ENCODE measurements at places on chromosomes 3 and 15. TPM values are rescaled to one million over a fixed set of nuclear protein-coding genes. Genes with fewer than 3 reads are reported as not detected.

Gene BTLA
- 1.5 TPM for total RNA-seq

DNA sequence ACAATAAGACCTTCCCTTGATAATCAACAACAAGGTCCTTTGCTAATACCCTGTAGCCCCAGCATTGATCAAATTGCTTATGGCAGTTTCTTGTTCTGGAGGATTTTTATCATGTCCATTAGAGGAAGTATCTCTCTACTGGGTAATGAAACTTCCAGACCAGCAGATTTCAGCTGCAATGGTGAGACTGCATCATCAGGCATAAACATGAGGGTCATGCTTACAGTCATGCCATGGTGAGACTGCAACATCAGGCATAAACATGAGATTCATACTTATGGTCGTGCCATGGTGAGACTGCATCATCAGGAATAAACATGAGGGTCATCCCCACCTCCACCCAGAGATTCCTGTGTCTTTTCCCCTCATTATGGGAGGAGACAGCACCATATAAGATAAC, 129.0 kb upstream of the LIPC start:
- H3K27me3 ChIP-seq, result no peaks in the 10 kb centered on the region
- H3K27ac ChIP-seq, result no peak overlapping the region
- no peak for DNase-seq
- no peaks in the 10 kb centered on the region for H3K36me3 ChIP-seq
- no peak overlapping the region for H3K4me3 ChIP-seq

- H3K4me3 ChIP-seq, result no peak overlapping the region
- no peaks in the 10 kb centered on the region for H3K27me3 ChIP-seq
- H3K27ac ChIP-seq, result peak overlapping the region; percentile 50
- H3K4me1 ChIP-seq, result peaks cover 4% of the 10 kb centered on the region
- peak; percentile 30 for DNase-seq
Measured at GRCh38 chr3:11434017-11434526, 161.9 kb downstream of the ATG7 start.

DNA sequence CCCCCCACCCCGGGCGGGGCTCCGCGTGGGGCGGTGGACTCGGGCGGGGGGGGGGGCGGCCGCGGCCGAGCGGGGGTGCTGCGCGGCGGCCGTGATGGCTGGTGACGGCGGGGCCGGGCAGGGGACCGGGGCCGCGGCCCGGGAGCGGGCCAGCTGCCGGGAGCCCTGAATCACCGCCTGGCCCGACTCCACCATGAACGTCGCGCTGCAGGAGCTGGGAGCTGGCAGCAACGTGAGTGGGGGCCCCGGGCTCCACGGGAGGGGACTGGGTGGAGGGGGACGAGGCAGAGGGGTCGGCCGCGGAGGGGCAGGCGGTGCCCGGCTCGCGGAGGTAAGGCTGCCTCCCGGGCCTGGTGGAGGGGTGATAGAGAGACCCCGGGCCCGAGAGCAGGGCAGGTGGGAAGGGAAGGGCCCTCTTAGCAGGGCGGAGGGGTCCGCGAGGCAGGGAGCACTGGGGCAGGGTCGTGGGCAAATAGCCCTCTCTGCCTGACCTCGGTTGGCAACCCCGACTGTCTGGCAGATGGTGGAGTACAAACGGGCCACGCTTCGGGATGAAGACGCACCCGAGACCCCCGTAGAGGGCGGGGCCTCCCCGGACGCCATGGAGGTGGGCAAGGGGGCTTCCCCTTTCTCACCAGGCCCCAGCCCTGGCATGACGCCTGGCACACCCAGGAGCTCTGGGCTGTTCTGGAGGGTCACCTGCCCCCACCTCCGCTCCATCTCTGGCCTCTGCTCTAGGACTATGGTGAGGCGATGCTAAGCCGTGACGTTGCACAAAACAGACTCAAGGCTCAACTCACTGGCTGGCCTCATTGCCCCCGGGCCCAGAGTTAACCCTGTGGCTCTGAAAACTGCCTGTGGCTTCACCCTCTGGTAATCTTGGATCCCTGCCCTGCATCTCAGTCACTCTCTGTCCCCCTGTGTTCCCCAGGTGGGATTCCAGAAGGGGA, at the start of gene ECE2:
Gene ECE2, plus strand, starts transcription at position 62 of the 950 bp plus-strand sequence. Its CDS starts 132 bp downstream, at position 194.
- no peaks in the 10 kb centered on the region for H3K27me3 ChIP-seq
- peak within 1 kb of the TSS; percentile 24 for H3K4me3 ChIP-seq
- H3K4me1 ChIP-seq, result no peaks in the 10 kb centered on the region
- H3K27ac ChIP-seq, result no peak within 1 kb of the TSS
- H3K36me3 ChIP-seq, result no peaks in the 10 kb centered on the region

Gene IL5RA
- total RNA-seq, result 0.48 TPM

DNA sequence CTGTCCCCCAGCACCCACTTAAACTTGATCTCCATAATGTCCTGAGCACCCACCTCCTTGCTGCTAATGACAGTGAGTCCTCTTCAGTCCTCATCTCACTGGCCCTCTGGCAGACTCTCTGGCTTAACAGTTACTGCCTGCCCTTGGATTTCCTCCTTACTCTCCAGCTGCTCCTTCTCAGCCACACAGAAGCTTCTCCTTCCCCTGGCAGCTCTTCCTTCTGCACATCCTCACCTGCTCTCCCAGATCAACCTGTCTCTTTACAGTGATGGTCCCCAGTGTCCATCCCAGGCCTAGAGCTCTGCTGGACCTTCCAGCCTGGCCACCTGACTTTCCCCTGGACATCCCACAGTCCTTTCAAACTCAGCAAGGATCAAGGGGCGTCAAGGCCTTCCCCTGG, 47.4 kb upstream of the SMAD3 start:
- no peaks in the 10 kb centered on the region for H3K27me3 ChIP-seq
- H3K36me3 ChIP-seq, result no peaks in the 10 kb centered on the region
- H3K4me1 ChIP-seq, result no peaks in the 10 kb centered on the region
- H3K4me3 ChIP-seq, result no peak overlapping the region
- no peak for DNase-seq

DNA sequence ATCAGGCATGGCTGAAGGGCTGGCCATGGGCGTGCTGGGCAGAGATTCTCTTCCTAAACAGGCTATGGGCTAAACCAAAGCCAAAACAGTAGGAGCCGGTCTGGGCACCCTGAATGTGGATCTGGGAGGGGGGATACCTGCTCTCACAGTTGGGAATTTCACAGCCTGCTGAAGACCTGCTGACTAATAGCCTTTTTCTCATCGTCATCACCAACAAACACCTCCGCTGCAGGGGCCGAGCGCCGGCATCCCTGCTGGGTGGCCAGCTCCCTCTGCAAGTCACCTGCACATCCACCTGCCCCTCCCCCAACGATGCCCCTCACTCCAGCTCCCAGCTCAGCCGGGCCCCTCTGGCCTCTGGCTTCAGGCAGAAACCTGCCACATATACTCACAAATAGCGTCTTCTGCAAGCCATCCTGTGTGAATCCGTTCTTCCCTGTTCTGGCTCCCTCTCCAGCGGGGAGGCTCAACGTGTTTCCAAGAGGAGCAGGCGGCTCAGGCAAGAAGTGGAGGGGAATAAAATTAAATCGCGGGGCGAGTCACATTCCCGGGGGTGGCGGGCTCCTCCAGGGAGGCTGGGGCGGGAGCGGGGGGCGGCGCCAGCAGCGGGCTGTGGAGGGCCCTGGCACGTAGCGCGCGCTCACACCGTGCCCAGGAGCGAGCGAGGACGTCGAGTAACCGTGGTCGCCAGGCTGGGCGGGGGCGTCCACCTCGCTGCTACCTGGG, 466 bp downstream of the IQSEC1 start:
- no peak overlapping the region for H3K4me3 ChIP-seq
- no peak overlapping the region for H3K27ac ChIP-seq
- H3K36me3 ChIP-seq, result no peaks in the 10 kb centered on the region
- H3K4me1 ChIP-seq, result no peaks in the 10 kb centered on the region
- H3K27me3 ChIP-seq, result peaks cover 6% of the 10 kb centered on the region

Gene KLHL6
- 2.7 TPM for total RNA-seq

Gene MESP1
- 6.2 TPM for total RNA-seq

Gene GPR27
- 0.32 TPM for total RNA-seq

DNA sequence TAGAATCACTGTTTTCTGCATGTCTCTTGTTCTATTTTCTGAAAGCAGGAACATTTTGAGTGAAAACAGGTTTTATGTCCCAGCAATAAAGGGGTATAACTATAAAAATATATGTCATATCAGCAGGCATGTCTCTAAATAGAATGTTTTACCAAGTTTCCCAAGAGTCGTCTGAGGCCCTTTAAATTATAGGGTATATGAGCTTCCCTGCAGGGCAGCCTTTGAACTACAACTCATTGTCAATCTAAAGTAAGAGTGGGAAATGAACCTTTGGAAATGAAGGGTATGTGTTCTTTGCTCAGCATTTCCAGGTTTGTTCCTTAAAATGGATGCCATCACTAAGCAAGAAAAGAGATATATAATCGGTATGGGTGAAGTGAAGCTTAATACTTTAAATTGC, 138.6 kb downstream of the LSAMP start:
- H3K4me3 ChIP-seq, result no peak overlapping the region
- no peaks in the 10 kb centered on the region for H3K27me3 ChIP-seq
- H3K36me3 ChIP-seq, result no peaks in the 10 kb centered on the region
- no peak for DNase-seq

DNA sequence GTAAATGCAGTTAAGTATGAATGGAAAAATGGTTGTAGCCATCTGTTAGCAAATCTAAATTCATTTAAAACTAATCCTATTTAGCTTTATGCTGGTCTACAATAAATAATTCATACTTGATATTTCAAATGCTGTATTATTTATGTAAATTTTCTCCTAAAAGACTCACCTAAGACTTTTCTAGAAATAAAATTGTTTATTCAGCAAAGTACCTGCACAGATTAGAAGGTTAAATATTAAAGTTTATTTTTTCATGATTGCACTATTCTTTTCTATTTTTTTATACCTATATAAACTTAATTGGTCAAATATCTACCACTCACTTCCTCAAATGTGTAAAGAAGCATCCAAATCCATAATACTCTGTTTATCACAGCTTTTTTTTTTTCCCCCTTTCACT, 45.2 kb downstream of the MBNL1 start:
- H3K36me3 ChIP-seq, result no peaks in the 10 kb centered on the region
- no peaks in the 10 kb centered on the region for H3K4me1 ChIP-seq
- H3K27me3 ChIP-seq, result no peaks in the 10 kb centered on the region
- no peak for DNase-seq

GRCh38 chr15:73555080-73555479, 78.1 kb downstream of the NPTN start:
- no peak overlapping the region for H3K4me3 ChIP-seq
- no peaks in the 10 kb centered on the region for H3K4me1 ChIP-seq
- no peak for DNase-seq
- no peak overlapping the region for H3K27ac ChIP-seq
- H3K27me3 ChIP-seq, result no peaks in the 10 kb centered on the region
- no peaks in the 10 kb centered on the region for H3K36me3 ChIP-seq

- DNase-seq, result no peak
- no peaks in the 10 kb centered on the region for H3K27me3 ChIP-seq
- no peaks in the 10 kb centered on the region for H3K4me1 ChIP-seq
- H3K36me3 ChIP-seq, result no peaks in the 10 kb centered on the region
Measured at GRCh38 chr3:107942951-107943749, 147.7 kb downstream of the CD47 start.

DNA sequence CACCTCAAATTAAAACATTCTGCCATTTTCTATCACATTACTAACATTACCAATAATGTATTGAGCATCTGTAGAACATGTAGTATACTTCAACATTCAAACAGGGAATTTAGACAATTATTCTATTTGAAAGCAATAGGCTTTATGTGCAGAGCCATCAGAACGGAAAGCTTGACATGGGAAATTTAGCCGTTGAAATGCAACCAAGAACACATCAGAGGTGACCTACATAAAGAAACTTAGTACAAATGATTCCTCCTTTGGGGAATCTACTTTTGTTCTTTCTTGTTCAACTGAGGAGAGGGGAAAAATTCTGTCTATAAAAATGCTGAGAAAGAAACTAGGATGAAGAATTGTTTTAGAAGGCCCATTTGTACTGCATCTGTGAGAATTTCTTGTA, 38.6 kb upstream of the RBMS3 start:
- no peak overlapping the region for H3K27ac ChIP-seq
- H3K36me3 ChIP-seq, result no peaks in the 10 kb centered on the region
- no peaks in the 10 kb centered on the region for H3K27me3 ChIP-seq
- H3K4me3 ChIP-seq, result no peak overlapping the region
- H3K4me1 ChIP-seq, result no peaks in the 10 kb centered on the region

Gene PLCH1
- total RNA-seq, result 3.4 TPM

Gene MYLK
- 181 TPM for total RNA-seq

DNA sequence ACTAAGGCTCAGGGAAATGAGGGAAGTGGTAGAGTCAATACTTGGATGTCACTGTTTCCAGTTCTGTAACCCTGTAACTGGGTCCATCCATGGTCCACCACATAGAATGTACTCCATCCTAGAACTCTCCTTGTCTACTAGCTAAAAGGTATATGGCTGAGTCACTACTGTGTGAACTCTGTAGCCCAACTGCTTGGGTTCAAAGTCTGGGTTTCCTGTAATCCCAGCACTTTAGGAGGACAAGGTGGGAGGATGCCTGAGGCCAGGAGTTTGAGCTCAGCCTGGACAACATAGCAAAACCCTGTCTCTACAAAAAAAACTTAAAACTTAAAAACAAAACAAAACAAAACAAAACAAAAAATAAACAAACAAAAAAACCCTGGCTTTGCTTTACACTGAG, 5.3 kb upstream of the DIS3L start:
- no peak overlapping the region for H3K4me3 ChIP-seq
- no peak for DNase-seq
- H3K27ac ChIP-seq, result no peak overlapping the region
- H3K27me3 ChIP-seq, result no peaks in the 10 kb centered on the region
- H3K4me1 ChIP-seq, result no peaks in the 10 kb centered on the region

DNA sequence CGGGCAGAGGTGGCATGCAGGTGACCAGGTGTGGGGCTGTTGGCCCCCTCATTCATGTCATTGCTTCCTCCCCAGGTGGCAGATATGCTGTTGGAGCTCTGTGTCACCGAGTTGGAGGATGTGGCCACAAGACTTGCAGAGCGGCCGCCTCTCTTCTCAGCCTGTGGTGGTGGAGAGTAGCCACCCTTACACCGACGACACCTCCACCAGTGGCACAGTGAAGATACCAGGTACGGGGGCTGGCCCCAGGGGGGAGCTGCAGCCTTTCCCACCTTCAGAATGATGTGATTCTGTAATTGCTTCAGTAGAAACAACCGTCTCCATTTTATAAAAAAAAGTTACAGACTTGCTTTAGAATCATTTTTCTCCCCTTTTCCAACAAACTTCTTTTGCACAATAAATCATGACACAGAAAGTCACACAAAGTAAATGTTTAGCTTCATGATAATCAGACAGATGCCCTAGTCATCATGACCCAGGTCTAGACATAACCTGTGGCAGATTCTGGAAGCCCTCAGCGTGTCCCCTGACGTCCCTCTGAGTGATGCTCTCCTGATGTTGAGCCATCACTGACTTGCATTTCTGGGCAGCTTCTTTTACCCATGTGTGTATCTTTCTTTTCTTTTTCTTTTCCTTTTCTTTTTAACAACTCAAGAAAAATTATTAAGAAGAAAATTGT, 76.0 kb upstream of the FAN1 start:
- H3K36me3 ChIP-seq, result no peaks in the 10 kb centered on the region
- H3K27ac ChIP-seq, result no peak overlapping the region
- no peak overlapping the region for H3K4me3 ChIP-seq
- DNase-seq, result no peak
- no peaks in the 10 kb centered on the region for H3K27me3 ChIP-seq

Gene PRKCD
- 14.0 TPM for total RNA-seq

DNA sequence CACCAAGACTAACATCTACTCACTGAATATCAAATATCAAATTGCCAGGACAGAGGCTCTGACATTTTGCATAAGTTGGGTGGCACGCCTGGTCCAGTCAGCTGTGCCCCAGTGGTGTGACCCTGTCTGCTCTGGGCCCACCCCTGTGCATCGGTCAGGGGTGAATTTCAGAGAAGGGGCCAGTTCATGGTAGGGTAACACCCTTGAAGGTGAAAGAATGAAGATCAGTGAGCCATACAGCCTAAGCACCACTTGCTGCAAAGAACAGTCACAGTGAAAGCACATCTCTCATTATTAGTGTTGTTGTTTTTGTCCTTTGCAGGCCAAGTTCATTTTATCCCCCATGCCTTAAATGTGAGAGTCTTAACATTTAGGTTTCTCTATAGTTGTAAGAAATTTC, 86.8 kb downstream of the MYRIP start:
- H3K4me3 ChIP-seq, result no peak overlapping the region
- no peaks in the 10 kb centered on the region for H3K36me3 ChIP-seq
- no peak overlapping the region for H3K27ac ChIP-seq
- H3K4me1 ChIP-seq, result no peaks in the 10 kb centered on the region

Data from breast epithelium (tissue), 4 donors.